ENCODE measurements at places on chromosomes 3 and 15.

GRCh38 chr3:11606865-11607440, 36.8 kb downstream of the VGLL4 start:
- no peak for DNase-seq

GRCh38 chr3:196677353-196677752, 34.7 kb downstream of the CEP19 start:
- no peak for DNase-seq

GRCh38 chr15:77546050-77546501, 86.6 kb downstream of the LINGO1 start:
- no peak for DNase-seq

- no peak for DNase-seq
These were observed 50.1 kb downstream of the LYSMD4 start for GRCh38 chr15:99683000-99683670.

GRCh38 chr3:57064572-57064971, 4.1 kb downstream of the SPATA12 start:
- no peak for DNase-seq

DNA sequence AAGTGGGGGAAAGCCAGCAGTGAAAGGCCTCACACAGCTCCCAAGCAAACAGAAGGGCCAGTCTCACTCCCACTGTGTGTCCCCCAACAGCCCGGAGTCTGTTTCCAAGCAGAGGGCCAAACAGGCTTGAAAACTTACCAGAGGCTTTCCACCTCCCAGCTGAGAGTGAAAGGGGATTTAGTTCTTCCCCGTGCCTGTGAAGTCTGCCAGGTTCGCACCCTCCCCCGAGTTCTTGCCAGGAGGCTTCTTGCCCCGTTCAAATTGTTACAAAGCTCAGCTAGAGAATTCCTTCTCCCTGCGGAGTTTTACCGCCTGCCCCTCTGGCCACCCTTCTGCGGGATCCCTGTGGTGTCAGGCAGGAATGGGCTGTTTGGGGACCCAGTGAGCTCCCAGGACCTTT, 68.0 kb upstream of the WNT7A start:
- no peak for DNase-seq

DNA sequence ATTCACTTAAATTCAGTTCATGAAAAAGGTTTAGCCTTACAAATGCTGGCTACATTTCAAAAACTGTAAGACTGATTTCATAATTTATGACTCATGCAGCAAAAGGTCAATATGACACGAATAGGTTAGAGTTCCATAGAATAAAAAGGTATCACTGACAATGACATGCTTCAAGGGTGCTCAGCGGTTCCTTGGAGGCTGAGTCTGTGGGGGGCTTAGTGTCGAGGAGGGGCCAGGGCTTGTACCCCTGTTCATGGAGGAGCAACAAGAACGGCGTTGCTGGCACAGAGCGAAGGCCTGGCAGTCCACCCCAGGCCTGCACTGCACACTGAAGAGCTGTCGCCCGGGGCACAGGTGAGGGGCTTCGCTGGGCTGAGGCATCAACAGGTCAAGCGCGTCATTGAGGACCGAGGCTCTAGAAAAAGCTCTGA, 174.2 kb downstream of the NR1D2 start:
- DNase-seq = no peak

DNA sequence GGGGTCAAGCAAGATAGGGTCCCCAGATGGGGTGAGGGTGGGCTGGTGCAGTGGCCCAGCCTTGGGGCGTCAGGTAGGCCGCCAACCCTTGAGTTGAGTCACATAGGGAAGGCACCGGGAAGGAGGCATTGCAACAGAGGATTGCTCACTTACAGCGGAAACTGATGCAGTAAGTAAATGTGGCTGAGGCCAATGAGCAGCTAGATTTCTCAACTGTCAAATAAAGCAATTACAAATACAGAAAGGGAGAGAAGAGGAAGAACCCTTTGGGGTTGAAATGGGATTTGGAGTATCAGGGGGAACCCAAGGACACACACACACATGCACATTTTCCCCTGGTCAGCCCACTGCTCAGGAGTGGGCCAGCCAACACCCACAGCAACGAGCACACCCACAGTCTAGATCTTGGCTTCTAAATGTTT, 44.0 kb downstream of the CHSY1 start:
- no peak for DNase-seq

- DNase-seq = peak; percentile 85
These were observed 16.0 kb downstream of the TNK2 start for GRCh38 chr3:195892105-195893043.

GRCh38 chr3:194871143-194871863, 185.6 kb downstream of the FAM43A start:
- DNase-seq = peak; percentile 97

- no peak for DNase-seq
These were observed 422.0 kb upstream of the FRG2C start for GRCh38 chr3:75242012-75242735.

Data from COR-L47 (cell line).